NCI-H1436 (cell line): ENCODE measurements at places on chromosomes 2 and 18.

DNA sequence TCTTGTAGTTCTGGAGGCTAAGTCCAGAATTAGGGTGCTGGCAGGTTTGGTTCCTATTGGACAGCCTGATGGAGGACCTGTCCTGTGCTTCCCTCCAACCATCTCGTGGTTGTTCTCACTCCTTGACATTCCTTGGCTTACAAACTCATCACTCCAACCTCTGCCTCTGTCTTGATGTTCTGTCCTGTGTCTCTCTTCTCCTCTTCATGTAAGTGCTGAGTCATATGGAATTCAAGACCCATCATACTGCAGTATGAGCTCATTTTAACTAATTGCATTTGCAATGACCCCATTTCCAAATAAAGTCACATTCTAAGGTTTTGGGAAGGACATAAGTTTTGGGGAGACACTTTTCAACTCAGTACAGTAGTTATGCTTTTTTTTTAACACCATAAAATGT, 374.7 kb downstream of the TRIB2 start:
- no peak for DNase-seq

DNA sequence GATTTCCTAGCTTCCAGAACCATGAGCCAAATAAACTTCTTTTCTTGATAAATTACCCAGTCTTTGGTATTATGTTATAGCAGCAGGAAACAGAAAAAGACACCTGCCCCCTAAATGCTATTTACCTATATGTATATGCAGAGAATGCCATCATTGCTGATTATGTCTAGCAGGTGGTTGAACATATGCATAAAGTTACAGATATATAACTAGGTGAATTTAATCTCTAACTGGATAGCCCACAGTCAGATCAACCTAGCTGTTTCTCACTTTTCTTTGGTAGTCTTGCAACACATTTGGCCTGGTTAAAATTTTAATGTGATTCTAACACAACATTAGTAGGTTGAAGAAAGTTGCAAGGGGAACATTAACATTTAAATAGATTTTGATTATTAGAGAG, 7.1 kb upstream of the CERS6 start:
- no peak for DNase-seq

- no peak for DNase-seq
Observed at GRCh38 chr2:53087262-53087873, 680.2 kb upstream of the CHAC2 start.

DNA sequence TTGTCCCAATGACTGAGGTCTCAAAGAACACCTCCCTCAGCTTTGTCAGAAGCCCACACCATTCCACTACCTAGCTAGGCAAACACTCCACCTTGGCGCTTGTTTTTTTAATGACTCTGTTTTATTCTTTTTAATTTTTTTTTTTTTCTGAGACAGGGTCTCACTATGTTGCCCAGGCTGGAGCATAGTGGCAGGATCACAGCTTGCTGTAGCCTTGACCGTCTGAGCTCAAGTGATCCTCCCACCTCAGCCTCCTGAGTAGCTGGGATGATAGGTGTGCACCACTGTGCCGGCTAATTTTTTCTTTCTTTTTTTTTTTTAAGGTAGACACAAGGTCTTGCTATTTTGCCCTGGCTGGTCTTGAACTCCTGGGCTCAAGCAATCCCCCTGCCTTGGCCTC, 101.9 kb downstream of the SLC25A12 start:
- DNase-seq = no peak

GRCh38 chr18:26489881-26490280, 58.5 kb downstream of the KCTD1 start:
- no peak for DNase-seq

GRCh38 chr18:46705521-46705920, 48.5 kb upstream of the LOXHD1 start:
- DNase-seq = no peak

DNA sequence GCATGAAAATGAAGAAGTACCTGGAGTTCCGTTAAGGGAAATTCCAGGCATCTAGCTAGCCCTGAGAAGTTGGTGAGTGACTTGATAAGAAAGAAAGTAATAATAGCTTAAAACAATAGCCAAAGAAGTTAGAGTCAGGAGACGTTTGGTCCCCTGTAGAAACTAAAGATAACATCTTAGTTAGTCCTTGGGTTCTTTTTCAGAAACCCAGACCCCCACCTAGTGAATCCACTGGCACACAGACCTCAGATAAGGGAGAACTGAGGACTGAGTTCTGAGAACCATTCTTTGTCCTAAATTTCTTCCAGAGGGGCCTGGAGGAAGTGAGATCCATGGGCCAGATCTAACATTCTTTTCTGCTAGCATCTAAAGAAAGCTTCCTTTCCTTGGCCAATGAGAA, 335.4 kb downstream of the SLC4A3 start:
- DNase-seq = no peak

DNA sequence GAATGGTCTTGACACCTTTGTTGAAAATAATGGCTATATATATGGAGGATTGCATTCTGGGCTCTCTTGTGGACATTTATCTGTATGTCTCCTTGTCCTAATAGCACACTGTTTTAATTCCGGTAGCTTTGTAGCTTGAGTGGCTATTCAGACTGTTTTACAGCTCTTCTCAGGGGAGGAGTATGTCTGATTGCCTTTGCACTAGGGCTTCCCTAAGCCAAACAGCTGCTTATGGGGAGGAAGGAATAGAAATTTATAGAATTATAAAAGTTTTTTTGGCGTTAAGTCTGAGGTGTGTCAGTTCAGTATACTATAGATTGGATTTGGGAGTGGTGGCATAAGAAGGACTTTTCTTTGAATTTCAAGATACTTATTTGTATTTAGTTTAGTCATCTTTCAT, 12.6 kb downstream of the SEH1L start:
- DNase-seq = no peak

- DNase-seq = no peak
Observed at GRCh38 chr2:71882949-71883472, 264.7 kb downstream of the CYP26B1 start.

GRCh38 chr2:54306556-54306955, 50.5 kb upstream of the TSPYL6 start:
- no peak for DNase-seq

DNA sequence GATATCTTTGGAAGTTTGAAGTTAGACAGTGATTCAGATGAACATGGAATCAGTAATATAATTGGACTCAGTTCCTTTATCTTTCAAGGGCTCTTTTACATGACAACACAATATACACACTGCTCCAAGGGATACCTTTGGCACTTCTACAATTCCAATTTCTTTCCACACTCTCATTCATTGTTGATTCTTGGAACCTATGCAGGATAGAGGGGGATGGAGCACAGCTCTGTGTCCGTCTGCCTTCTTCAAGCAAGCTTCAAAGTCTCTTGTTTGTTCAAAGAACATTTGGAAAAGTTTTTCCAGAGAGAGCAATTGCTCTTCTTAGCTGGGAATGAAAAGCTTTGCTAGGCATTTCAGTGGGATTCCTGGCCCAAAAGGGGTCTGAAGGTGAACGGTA, 276.2 kb upstream of the ZEB2 start:
- no peak for DNase-seq

- no peak for DNase-seq
Observed at GRCh38 chr2:119732601-119733164, 27.0 kb upstream of the PTPN4 start.

GRCh38 chr18:46386788-46387187, 270.2 kb downstream of the LOXHD1 start:
- DNase-seq = no peak

DNA sequence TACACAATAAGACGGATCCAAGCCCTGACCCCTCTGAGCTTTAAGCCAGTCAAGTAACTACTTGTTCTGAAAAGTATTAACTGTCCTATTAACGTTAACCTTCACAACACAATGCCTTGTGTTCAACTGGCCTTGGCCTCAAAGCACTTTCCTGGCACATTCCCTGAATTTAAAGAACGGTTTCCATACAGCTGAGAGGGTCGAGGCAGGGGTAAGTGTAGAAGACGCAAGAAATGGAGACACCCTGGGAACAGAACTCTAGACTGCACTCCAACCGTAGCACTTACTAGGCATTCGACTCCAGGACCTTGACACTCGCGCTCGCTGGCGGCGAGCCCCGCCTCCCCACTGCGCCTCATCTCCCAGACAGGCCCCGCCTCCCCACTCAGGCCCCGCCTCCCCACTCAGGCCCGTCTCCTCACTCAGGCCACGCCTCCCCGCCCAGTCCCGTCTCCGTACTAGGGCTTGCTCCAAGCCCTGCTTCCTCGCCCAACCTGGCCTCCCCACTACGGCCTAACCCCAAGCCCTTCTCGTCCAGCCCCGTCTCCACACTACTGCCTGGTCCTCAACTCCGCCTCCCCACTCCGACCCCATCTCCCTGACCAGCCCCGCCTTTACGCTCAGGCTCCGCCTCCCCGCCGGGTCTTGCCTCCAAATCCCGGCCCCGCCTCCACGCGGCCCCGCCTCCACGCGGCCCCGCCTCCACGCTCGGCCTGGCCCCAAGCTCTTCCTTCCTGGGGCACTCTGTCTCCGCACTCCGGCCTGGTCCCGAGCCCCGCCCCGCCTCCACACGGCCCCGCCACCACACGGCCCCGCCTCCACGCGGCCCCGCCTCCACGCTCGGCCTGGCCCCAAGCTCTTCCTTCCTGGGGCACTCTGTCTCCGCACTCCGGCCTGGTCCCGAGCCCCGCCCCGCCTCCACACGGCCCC, 887 bp upstream of the TMEM87B start:
- DNase-seq = peak; percentile 93

DNA sequence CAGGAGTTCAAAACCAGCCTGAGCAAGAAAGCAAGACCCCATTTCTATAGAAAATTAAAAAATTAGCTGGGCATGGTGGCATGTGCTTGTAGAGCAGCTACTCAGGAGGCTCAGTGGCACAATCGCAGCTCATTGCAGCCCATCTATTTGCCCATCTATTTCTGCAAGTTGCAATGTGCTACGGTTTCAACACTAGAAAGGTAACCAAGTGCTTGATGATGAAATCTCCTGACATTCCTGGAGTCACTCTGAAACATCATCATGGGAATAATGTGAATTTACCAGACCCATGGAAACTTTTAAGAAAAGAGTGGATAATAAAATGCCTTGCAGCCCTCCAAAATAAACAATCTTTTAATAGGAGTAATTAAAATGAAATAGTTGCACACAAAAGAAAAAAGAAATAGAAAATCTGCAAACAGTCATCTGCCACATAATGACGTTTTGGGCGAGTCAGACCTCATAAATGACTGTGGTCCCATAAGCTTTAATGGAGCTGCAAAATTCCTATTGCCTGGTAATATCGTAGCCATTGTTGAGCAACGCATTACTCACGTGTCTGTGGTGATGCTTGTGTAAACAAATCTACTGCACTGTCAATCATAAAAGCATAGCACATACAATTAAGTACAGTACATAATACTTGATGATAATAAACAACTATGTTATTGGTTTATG, 46.6 kb upstream of the AMMECR1L start:
- no peak for DNase-seq

GRCh38 chr2:239546541-239546940, 145.7 kb upstream of the HDAC4 start:
- DNase-seq = no peak

- DNase-seq = no peak
Observed at GRCh38 chr2:88471083-88471942, 18.8 kb upstream of the FOXI3 start.

GRCh38 chr2:86284401-86284841, 53.0 kb downstream of the REEP1 start:
- DNase-seq = no peak

- DNase-seq = no peak
Observed at GRCh38 chr2:28142386-28142785, 250.3 kb upstream of the FOSL2 start.

DNA sequence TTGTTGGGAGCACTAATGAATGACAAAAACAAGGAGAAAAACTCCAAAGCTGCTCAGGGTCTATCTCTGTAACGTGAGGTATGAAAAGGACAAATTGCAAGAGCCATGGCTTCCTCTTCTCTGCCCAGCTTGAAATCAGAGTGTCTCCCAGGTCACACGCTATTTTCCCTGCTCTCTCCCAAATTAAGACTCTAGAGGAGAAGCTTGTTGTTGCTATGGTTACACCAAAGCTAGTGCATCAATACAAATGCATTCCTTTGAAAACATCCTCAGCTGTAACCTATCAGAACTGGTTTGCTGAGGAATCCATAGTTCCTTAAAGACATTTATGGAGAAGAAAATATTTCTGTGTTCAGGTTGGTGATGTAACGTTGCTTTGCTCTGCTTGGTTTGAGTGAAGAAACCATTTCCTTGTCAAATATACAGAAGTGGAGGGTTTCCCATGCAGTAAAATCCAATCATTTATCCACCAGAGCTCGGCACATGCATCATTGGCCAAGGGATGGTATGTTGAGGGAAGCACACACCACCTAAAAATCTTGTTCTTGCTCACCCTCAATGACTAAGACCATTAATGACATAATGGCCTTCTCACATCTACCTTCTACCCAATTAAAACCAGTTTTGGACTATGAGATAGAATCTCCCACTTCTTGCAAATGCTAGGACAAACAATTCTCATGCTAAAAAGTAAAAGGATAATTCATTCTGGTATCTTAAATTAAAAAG, 2135.6 kb upstream of the CELF4 start:
- DNase-seq = no peak

- DNase-seq = no peak
Observed at GRCh38 chr2:172600557-172601008, 44.7 kb downstream of the PDK1 start.

DNA sequence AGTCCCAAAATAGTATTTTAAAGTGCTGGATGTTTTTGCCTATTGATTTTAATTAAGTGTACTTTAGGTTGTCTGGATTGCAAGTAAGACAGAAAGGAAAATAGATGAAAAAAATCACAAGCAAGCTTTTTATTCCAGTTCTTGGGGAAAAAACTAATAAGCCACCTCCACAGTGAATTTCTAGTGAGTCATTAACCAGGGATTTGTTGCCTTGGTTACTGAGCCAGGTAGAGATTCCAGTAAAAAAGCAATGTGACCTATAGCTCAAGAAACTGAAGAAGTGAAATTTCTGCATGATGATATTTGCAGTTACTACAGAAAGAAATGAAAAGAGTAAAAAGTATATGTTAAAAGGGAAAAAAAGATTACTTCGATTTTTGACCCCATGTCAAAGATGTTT, 160.6 kb downstream of the METTL4 start:
- DNase-seq = no peak

DNA sequence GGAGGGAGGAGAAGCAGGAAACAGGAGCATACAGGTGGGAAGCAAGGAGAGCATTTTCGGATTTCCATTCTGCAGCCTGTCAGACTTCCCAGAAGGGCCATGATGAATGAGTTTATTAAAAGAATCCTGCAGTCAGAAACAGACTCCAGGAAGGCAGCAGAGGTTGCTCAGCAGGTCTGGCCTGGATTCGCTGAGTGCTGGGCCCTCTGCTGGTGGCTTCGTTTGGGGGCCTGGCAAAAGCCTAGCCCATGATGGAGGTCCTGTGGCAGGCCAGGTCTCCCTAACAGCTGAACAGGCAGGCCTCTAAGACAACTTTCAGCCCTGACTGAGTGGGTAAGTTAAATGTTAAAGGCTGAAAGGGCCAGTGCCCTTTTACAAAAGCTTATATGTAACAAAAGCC, 108.2 kb upstream of the CAPN13 start:
- DNase-seq = no peak

GRCh38 chr2:241149925-241150659, at the start of gene PPP1R7:
Gene PPP1R7, plus strand, starts transcription at chr2:241150467. Its CDS starts 29 bp downstream, at chr2:241150496.
- peak; percentile 94 for DNase-seq

DNA sequence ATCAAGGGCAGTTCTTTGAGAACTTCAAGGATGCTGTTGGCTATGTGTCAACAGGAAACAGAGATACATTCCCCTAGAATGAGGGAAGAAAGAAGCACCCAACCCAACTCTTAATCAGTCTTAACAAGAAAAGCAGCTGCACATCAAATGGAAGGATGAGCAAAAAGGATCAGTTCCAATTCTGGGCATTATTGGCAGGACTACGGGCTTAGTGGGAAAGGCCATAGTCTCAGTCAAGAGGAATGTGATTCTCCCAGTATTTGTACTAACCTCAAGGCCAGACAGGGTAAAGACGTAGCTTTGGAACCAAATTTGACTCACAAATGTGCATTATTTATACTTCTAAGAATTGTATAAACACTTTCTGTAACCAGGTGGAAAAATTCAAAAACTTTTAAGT, 18.2 kb downstream of the BMP10 start:
- no peak for DNase-seq
